ENCODE measurements at places on chromosomes 3 and 15. TPM values are rescaled to one million over a fixed set of nuclear protein-coding genes. Genes with fewer than 3 reads are reported as not detected.

Gene TNNC1
- total RNA-seq = 0.51 TPM

Gene MCCC1
- total RNA-seq = 29.1 TPM

Gene PLA2G4D
- not detected for total RNA-seq

Gene RABL3
- 11.9 TPM for total RNA-seq

Gene CHRNA3
- total RNA-seq = not detected

Gene TEX55
- not detected for total RNA-seq

Gene DNAJA4
- 7.9 TPM for total RNA-seq

Gene MOBP
- total RNA-seq = not detected

Gene PPP1R14D
- total RNA-seq = not detected

Gene CACNA2D3
- total RNA-seq = 0.77 TPM

Gene LDHAL6B
- not detected for total RNA-seq

Gene CTXN2
- total RNA-seq = not detected

Gene DUOX1
- total RNA-seq = not detected

Gene ECE2
- not detected for total RNA-seq

Gene P3H2
- total RNA-seq = 4.6 TPM

Gene GCSAM
- not detected for total RNA-seq

Gene BRPF1
- total RNA-seq = 12.2 TPM

Gene RNU5B-1
- not detected for total RNA-seq

Gene TMEM212
- not detected for total RNA-seq

Gene IDH3A
- total RNA-seq = 25.2 TPM

Gene GNAT1
- not detected for total RNA-seq

Gene FBXL2
- 16.2 TPM for total RNA-seq

Gene TPRA1
- 35.4 TPM for total RNA-seq
